ENCODE measurements at places on chromosomes 2 and 18.

GRCh38 chr2:152620985-152621384 lies 96.3 kb downstream of the PRPF40A start:
- DNase-seq, result no peak

GRCh38 chr2:203741566-203741965 lies 35.1 kb downstream of the CD28 start:
- no peak for DNase-seq

DNA sequence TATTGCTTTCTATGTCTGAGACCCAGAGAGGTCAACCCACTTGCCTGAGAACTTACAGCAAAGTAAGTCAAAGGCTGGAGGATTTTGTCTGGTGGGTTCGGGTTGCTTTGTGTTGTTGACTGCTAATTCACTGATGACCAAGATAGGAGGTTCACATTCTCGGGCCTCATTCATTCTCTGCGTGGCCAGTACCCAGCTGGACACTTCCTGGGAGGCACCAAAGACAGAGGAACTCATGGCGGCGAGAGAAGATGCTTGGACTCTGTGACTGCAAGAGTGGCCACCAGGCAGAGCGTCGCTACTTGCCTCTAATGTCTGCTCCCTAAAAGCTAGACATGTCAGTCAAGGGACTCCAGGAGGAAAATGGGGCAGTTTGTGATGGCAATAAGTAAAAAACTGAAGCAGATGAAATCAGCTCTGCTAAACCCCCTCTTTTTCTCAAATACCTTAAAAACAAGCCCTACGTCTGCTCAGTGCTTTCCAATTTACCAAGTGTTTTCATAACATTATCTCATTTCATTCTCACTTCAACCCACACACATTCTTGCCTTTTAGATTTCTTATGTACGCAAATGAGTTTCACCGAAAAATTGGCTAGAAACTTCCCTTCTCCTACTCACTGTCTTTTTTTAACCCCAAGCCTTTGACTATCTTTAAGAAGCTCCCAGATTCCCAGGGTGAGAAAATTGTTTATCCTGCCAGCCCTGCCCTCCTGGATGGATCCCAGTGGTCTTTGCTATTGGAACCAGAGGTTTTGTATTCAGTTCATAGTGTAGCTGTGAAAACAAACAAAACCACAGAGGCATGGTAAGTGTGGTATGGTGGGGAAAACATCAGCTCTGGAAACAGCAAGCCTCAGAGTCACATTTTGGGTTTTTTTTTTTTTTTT lies 4.9 kb upstream of the LBH start:
- no peak for DNase-seq

- DNase-seq, result no peak
Measured at GRCh38 chr2:3126911-3127621, 250.6 kb downstream of the EIPR1 start.

DNA sequence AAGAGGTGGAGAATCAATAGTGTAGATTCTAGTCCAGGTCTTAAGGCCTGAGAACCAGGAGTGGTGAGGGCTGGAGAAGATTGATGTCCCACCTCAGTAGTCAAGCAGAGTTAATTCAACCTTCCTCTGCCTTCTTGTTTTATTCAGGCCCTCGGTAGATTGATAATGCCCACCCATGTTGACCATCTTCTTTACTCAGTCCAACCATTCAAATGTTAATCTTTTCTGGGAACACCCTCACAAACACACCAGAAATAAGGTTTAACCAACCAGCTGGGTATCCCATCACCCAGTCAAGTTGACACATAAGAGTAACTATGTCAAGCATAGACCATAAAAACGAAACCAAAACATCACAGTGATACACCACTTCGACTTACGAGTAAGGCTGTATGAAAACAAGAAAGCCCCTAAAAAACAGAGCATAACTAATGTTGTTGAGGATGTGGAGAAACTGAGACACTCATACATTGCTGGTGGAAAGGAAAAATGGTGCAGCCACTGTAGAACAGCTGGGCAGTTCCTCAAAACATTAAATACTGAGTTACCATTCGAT lies 57.5 kb downstream of the SLC35F5 start:
- no peak for DNase-seq

- DNase-seq, result no peak
Measured at GRCh38 chr2:206836722-206837121, 71.3 kb downstream of the FASTKD2 start.

GRCh38 chr2:17791121-17791816 lies 25.0 kb upstream of the MSGN1 start:
- DNase-seq, result no peak

DNA sequence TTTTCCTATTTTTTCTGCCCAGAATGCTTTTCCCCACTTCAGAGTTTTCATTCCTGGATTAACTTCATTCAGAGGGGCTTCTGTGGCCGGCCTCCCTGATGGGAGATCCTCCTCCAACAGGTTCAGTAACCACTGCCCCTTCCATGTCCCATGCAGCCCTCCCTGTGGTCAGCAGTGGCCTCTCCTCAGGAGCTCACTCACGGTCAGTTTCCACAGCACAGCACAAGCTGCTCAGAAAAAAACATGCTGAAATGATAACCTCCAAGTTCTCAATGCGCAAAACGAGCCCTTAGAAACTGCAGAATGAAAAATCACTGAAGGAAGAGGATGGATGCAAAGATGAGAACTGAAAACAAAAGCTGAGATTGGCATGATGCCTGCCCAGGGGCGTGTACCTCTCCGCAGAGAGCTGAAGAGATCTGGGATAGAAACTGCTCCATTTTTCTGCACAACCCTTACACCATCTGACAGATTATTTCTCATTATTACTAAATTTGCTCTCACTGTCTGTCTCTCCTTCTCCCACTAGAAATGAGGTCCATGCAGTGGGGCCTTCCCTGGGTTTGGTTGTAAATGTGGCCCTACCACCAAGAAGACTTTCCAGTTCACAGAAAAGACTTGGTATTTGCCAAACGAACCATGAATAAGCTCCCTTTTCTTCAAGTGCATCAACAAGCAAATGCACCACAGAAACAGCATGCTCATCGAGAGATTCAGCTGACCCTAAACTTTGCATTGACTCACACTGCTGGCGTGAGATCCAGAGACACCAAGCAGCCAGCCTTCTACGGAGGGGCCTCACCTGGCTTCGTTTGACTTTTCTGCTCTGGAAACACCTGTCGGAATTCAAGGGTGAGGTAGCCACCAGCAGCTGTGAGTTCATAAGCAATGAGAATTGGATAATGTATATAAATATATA lies 51.5 kb downstream of the TMEM18 start:
- DNase-seq, result no peak

GRCh38 chr18:28127763-28128658 lies 48.9 kb downstream of the CDH2 start:
- DNase-seq, result no peak

DNA sequence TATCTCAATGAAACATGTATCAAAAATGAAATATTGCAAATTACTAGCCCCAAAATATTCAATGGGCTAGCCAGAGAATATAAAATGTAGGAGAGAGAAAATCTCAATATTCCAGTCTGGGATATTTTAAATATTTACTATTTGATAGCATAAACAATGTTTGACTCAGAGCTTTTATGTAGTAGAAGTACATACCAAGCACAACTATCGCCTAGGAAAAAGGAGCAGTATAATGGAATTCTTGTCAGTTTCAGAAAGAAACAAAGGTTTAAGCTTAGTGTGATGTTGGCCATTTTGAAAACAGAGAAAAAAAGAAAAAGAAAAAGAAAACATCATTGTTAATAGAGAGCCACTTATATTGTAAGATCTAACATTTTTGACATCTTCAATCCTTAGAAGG lies 1961.9 kb upstream of the CELF4 start:
- DNase-seq, result no peak

DNA sequence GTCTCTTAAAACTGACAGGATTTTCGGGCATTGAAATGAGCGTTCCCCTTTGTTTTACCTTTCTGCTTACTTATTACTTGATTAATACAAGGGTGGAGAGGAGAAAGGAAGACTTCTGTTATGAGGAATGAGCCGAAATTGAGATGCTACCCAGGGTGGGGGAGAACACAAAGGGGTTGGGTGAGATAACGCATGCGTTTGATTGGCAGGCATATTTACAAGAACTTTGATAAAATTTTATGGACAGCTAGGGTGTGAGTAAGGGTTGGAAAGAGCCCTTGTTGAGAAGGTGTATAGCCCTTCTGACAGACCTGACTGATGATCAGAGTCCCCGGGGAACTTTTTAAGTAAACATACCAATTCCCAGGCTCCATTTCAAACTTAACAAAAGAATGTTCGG lies 1.8 kb downstream of the RNF138 start:
- no peak for DNase-seq

DNA sequence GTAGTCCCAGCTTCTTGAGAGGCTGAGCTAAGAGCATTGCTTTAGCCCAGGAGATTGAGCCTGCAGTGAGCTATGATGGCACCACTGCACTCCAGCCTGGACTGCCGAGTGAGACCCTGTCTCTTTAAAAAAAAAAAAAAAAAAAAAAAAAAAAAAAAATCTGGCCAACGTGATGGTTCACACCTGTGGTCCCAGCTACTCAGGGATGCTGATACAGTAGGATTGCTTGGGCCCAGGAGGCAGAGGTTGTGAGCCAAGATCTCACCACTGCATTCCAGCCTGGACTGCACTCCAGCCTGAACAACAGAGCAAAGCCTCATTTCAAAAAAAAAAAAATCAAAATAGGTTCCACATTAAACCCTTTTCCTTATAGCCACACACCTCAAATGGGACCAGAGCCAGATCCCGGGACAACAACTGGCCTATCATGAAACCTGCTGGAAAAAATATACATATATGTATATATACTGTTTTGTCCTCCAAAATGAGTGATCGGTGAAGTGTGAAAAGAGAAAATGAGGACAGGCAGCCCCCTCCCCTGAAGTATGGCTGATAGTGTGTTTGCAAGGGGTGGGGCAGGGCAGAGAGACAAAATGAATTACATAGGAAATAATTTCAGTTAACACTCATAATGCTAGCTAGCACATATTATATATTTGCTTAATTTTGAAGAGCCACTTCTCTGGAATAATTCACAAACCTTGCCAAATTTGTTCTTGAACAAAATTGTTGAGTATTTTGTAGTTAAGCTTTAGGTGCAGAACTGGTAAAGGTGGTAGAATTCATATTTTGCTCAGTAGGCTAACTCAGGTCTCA lies 22.9 kb downstream of the MAPRE2 start:
- no peak for DNase-seq

GRCh38 chr2:217515615-217516309 lies 487.0 kb downstream of the TNS1 start:
- DNase-seq, result no peak

DNA sequence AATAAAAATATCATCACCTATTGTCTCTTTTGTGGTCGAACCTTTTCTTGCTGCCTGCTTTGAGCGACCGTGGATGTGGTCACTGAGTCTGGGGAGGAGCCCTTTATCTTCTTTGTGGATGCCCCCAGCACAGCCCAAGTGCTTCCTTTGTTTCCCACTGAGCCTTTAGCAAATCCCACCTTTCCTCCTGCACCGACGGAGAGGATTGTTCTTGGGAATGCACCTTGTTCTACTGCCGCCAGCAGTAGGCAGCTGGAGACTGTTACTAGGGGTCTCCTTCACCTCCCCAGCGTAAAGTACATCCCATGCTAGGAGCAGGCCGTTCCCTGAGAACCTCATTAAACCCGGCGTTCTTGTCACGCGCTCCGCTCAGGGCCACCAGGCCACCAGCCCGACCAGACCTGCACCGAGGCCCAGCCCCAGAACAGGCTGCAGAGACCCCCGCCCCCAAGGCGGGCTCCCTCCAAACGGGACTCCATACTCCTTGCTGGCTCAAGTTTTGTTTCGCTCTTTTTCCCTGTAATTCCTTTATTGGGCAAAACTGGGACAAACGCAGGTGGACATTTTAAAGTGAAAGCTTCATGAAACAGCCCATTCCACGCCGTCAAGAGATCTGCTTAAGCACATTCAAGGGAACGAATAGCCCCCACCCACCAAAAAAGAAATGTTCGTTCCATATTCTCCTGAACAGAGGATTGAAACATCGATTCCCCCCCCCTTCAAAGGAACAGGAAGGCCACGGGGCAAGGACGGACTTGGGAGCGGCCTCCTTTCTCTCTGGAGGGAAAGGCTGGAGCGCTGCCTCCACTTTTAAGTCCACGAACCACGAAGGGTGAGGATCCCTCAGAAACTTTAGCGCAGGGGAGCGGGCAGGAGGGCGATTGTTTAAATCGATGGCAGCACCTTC lies 1.1 kb upstream of the MAT2A start:
- no peak for DNase-seq

- no peak for DNase-seq
Measured at GRCh38 chr2:1585635-1586034, 158.7 kb downstream of the PXDN start.

GRCh38 chr18:76054156-76054555 lies 440.9 kb downstream of the ZNF516 start:
- DNase-seq, result no peak

- DNase-seq, result no peak
Measured at GRCh38 chr18:40152859-40153258, 1802.2 kb upstream of the PIK3C3 start.

DNA sequence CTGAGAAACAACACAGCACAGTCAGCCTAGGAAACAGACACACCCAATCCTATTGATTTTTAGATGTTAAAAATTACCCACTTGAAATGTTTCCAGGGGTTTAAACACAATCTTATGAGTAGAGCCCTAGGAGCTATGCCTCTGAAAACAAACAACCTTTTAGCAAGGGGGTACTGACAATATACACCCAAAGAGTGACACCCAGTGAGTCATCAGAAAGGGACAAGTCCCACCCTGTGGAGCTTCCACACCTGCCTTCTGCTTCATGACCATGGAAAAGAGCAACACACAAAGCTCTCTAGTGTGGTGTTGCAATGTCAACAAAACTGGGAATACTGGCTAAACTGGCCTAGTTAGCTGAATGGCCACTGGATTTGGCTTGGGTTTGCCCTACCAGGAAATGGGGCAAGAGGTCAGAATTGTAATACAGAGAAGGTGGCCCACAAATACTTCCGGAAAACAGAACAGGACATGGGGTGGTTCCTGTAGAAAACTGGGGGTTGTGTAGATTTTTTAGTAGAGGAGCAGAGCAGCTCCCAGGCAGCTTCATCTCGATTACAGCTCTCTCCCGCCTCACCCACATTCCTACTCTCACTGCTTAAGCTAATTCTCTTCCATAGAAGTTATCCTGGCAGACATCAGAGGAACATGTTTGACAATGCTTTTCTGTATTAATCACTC lies 98.2 kb downstream of the GAREM1 start:
- no peak for DNase-seq

- no peak for DNase-seq
Measured at GRCh38 chr18:66872277-66872676, 268.4 kb upstream of the CDH19 start.

DNA sequence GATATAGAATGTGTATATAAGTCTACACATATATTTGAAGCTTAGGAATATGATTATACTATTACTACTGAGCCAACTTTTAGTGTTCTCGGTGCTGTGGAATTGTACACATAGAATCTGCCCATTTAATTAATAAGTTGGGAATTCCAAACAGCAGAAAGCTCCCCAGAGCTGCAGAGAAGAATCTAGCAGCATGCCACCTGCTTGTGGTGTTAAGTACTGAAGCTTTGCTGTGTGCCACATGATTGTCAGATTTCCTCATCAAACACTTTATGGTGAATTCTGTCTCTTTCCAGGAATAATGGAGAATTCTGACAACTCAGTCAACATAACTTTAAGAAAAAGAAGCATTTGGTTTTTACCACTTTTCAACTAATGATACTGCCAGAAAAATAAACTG lies 117.8 kb downstream of the WDSUB1 start:
- no peak for DNase-seq

Data from stimulated activated CD8-positive, alpha-beta memory T cell treated with anti-CD3 and anti-CD28 coated beads, Interleukin-7, amount 100 ng/mL, for 1 hour (primary cell).